ENCODE measurements at places on chromosomes 7 and 10. TPM values are rescaled to one million over a fixed set of nuclear protein-coding genes. Genes with fewer than 3 reads are reported as not detected.

GRCh38 chr7:41257660-41258059 lies 445.2 kb downstream of the INHBA start:
- no peak for DNase-seq
- no peak overlapping the region for H3K27ac ChIP-seq
- H3K36me3 ChIP-seq = no peaks in the 10 kb centered on the region
- H3K4me3 ChIP-seq = no peak overlapping the region
- no peaks in the 10 kb centered on the region for H3K27me3 ChIP-seq

- peaks cover 77% of the 10 kb centered on the region for H3K36me3 ChIP-seq
- no peak for DNase-seq
- H3K27ac ChIP-seq = peak overlapping the region; percentile 85
Measured at GRCh38 chr10:62080905-62081304, 179.4 kb downstream of the ARID5B start.

- H3K36me3 ChIP-seq = no peaks in the 10 kb centered on the region
- no peaks in the 10 kb centered on the region for H3K4me1 ChIP-seq
- no peak for DNase-seq
- no peak overlapping the region for H3K4me3 ChIP-seq
Measured at GRCh38 chr10:22927166-22927565, 687 bp upstream of the ARMC3 start.

- no peak for DNase-seq
- no peaks in the 10 kb centered on the region for H3K4me1 ChIP-seq
- no peak overlapping the region for H3K27ac ChIP-seq
- H3K4me3 ChIP-seq = no peak overlapping the region
- no peaks in the 10 kb centered on the region for H3K36me3 ChIP-seq
- peaks cover 12% of the 10 kb centered on the region for H3K27me3 ChIP-seq
Measured at GRCh38 chr10:15494850-15495506, 123.9 kb upstream of the FAM171A1 start.

ZNHIT1 gene
- total RNA-seq = 40.2 TPM

- H3K36me3 ChIP-seq = peaks cover 34% of the 10 kb centered on the region
- peak overlapping the region; percentile 80 for H3K27ac ChIP-seq
- peak overlapping the region; percentile 83 for H3K4me3 ChIP-seq
- peak; percentile 48 for DNase-seq
- no peaks in the 10 kb centered on the region for H3K27me3 ChIP-seq
Measured at GRCh38 chr7:6705959-6706665, 635 bp downstream of the ZNF12 start.

DNA sequence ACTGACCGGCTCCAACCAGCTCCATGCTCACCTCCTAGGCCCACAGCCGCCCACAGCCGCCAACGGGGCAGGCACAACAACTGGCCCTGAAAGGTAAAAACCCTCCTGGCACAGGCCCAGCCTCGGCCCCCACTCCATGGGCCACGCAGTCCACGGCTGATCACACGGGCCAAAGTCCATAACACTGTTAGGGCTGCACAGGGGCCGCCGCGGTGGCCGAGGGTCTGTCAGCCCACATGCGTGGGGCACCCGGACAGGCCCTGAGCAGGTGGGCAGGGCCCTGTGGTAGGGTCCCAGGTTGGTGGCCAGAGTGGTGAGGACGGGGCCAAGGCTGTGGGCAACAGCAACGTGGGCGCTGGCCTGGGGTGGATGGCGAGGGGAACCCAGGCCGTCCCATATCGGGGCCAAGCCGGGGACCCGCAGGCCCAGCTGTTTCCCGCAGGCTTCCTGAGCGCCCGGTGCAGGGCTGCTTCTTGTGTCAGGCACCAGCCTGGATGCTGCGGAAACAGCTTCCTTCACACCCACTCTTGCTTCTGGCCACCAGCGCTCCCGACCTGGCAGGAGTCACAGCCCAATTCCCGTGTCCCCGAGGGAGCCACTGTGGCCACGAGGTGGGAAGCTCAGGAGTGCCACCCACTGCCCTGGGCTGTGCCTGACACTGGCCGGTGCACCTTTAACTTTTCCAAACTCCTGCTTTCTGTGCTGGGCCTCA lies 29.2 kb downstream of the CYP2W1 start:
- peaks cover 6% of the 10 kb centered on the region for H3K4me1 ChIP-seq
- H3K27me3 ChIP-seq = no peaks in the 10 kb centered on the region
- H3K36me3 ChIP-seq = peaks cover 6% of the 10 kb centered on the region
- no peak overlapping the region for H3K4me3 ChIP-seq

All from activated CD4-positive, alpha-beta memory T cell treated with anti-CD3 and anti-CD28 coated beads for 36 hours (primary cell).